NCI-H187 treated with DMSO at 0.1 percent for 48 hours (cell line): ENCODE measurements at places on chromosomes 2 and 18.

DNA sequence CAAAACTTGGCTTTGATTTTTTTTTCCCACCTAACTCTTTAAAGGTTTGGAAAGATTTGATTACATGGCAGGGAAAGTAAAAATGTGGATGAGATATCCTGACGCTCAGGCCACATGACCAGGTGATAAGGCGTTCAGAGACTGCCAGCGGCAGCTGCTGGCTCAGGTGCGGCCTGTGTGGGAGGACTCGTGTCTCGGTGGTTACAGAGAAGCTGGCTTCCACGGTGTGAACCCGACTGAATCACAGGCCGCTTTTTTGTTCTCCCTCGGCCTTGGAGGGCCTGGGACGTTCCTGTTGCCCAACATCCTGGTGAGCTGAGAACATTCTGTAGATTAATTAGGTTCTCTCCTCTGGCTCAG, 124.2 kb upstream of the ZNF516 start:
- no peak for DNase-seq

DNA sequence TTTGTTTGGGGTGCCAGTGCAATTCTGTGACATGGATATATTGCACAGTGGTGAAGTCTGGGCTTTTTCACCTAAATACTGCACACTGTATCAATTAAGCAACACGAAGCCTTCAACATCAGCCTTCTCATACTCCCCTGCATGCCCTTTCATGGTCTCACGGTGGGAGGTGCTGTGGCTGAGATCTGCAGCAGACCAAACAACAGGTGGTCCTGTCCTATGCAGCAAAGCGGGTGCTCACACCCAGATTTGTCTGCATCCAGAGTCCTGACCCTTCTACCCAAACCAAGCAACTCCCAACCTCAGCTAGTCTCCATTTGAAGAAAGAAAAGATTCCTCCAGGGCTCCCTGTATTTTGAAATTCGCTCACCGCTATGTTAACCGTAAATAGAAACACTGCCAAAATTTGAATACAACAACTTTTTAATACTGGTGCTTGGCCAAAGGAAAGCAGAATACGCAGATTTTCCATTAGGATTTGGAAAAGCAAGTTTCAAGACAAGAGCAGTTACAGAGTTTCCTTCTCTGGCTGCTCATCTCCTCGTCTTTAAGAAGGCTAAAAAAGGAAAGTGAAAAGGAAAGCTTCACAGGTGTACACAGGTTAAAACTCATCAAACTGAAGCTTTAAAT, 34.9 kb downstream of the FAM168B start:
- no peak for DNase-seq

DNA sequence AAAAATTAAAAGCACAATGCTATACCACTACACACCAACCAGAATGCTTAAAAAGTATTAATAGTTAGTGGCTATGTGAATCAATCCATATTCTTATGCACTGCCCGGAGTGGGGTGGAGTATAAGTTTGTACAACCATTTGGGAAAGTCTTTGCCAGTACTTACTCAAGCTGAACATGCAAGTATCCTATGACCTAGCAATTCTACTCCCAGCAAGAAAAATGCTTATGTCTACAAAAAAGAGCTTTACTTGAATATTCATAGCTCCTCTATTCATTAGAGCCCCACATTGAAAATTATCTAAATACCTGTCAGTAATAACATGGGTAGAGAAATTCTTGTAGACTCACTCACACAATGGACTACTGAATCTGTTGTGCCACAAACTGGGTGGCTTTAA, 21.4 kb upstream of the CNOT11 start:
- DNase-seq: no peak

- no peak for DNase-seq
Measured at GRCh38 chr18:31401156-31402025, 24.8 kb downstream of the DSG4 start.

DNA sequence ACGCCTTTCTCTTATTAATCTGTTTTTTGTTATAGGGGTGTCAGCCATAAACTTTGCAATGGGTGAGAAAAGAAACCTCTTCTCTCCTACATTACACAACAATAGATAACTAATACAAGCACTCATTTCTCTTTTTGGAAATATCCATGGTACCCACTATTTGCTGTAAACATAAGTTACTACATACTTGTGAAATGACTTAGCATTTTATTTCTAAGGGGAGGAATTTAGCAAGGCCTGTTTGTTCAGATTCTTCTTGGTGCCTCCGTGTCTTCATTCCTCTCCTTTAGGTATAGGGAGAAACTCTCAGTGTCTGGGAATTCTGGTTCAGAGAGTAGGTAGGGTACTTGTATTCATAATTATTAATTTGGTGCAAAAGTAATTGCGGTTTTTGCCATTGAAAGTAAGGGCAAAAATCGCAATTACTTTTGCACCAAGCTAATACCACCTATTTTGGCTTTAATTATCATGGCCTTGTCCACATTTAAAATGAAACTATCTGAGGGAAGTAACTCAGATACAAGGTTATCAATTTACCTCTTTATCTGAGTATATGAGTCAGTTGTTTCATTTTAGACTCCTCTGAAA, 134.8 kb downstream of the MREG start:
- no peak for DNase-seq

- DNase-seq: no peak
Measured at GRCh38 chr18:9870431-9871008, 15.3 kb upstream of the TXNDC2 start.
